ENCODE measurements at places on chromosomes 3 and 15. TPM values are rescaled to one million over a fixed set of nuclear protein-coding genes. Genes with fewer than 3 reads are reported as not detected.

Gene IL5RA
- 0.41 TPM for polyA plus RNA-seq

Gene IL17RE
- 3.6 TPM for polyA plus RNA-seq

Gene AMT
- 40.0 TPM for polyA plus RNA-seq

Gene SPSB4
- 0.30 TPM for polyA plus RNA-seq

Gene BCL6
- polyA plus RNA-seq = 56.2 TPM

Gene SLC28A2
- polyA plus RNA-seq = 0.02 TPM

Gene MUC20
- polyA plus RNA-seq = 5.7 TPM

Gene ZNF710
- polyA plus RNA-seq = 21.9 TPM

Gene CCDC54
- polyA plus RNA-seq = not detected

Gene AP3B2
- 5.0 TPM for polyA plus RNA-seq

Gene ATP13A5
- 0.37 TPM for polyA plus RNA-seq

Gene ESYT3
- polyA plus RNA-seq = 0.27 TPM

Gene CPNE9
- polyA plus RNA-seq = 0.27 TPM
